ENCODE measurements at places on chromosomes 7 and 10. TPM values are rescaled to one million over a fixed set of nuclear protein-coding genes. Genes with fewer than 3 reads are reported as not detected.

ANTXRL gene
- 0.43 TPM for total RNA-seq

RNLS gene
- total RNA-seq = 9.4 TPM

GNAT3 gene
- total RNA-seq = not detected

AHR gene
- 7.4 TPM for total RNA-seq

HOXA5 gene
- 3.2 TPM for total RNA-seq

COL13A1 gene
- 0.40 TPM for total RNA-seq

DRGX gene
- total RNA-seq = not detected

ZNF680 gene
- total RNA-seq = 2.6 TPM

MLXIPL gene
- 0.91 TPM for total RNA-seq

CRPPA gene
- total RNA-seq = 0.25 TPM

SFTPD gene
- total RNA-seq = 0.19 TPM

MACC1 gene
- total RNA-seq = not detected

VAX1 gene
- 1.3 TPM for total RNA-seq

NYAP1 gene
- total RNA-seq = 4.2 TPM

CELF2 gene
- total RNA-seq = 0.07 TPM

TMEM140 gene
- total RNA-seq = 0.97 TPM

TMEM270 gene
- total RNA-seq = 0.23 TPM

PNLIPRP3 gene
- not detected for total RNA-seq

LRRC61 gene
- total RNA-seq = 0.15 TPM

UNC5B gene
- 1.7 TPM for total RNA-seq

GALNT11 gene
- total RNA-seq = 23.6 TPM

APBB1IP gene
- 8.5 TPM for total RNA-seq

CRHR2 gene
- not detected for total RNA-seq

GSDME gene
- 36.5 TPM for total RNA-seq

LRRD1 gene
- total RNA-seq = not detected

ORC5 gene
- total RNA-seq = 25.6 TPM

NME8 gene
- total RNA-seq = not detected

HDAC9 gene
- total RNA-seq = 0.40 TPM

ERVW-1 gene
- not detected for total RNA-seq

ENO4 gene
- total RNA-seq = 0.59 TPM

ADIRF gene
- total RNA-seq = not detected

All from A549 treated with ZK216348 at 1 μM for 4 hours (cell line).